Fibroblast of skin of back (primary cell): ENCODE measurements at places on chromosomes 16 and 17.

DNA sequence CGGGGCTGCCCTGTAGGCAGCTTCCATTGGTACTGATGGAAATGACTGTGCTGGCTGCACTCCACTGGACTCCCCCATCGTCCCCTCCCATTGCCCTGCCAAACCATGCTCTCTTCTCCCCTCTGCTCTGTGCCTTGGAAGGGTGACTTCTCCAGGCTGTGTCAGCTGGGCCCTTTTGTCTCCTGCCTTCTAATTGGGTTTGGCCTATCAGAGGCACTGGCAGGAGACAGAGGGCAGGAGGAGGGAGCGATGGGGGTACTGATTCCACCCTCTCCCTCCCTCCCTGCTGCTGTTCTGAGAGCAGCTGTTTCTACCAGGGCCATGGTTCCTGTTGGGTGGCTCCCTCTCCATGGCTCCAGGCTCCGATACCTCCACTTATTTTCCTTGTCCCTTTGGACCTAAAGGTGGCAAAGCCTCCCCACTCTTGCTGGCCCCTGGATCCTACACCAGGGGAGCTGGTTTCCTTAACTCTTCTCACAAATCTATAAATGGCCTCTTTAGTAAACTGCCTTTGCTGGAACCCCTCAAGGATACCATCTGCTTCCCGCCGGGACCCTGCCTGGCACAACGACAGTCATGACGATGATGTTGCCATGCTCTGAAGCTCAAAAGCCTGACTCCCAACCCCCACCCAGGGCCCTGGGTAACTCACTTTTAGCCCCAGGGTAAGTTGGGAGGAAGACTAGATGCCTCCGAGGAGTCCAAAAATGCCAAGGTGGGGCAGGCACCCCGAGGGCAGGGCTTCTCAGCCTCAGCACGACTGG lies 123.8 kb upstream of the RPL38 start:
- no peak for DNase-seq

GRCh38 chr17:45127548-45128300 lies 4.6 kb downstream of the PLCD3 start:
- DNase-seq: peak; percentile 61

- DNase-seq: no peak
Measured at GRCh38 chr16:49622084-49622390, 233.9 kb downstream of the ZNF423 start.

GRCh38 chr16:66515596-66516508 lies 34.1 kb downstream of the TK2 start:
- DNase-seq: peak; percentile 74

DNA sequence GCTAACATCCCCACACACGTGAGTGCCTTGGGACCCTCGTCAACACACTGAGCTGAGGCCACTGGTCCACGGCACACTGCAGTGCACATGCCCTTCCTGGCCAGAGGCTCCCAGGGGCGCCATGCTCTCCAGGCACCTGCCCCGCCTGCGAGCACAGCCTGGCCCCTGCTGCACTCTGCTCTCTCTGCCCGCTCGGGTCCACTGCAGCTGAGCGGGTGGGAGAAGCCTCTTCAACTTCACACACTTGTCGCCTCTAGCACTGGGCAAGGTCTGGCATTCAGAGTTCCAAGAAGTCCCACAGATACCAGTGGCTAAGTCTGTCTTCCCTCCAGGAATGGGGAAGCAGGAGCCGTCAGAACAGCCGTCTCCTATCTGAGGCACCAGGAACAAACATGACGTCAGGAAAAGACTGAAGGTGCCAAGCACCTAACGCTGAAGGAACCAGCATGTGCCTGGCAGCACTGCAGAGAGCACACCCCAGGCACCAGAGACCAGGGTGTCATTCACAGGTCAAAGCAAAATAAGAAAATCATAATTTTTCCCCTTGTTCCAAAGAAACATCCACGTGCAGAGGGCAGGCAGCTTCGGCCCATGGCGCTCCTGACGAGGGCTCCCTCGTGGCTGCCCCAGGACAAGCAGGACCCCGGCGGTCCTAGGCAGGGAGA lies 82.9 kb downstream of the ZNF778 start:
- DNase-seq: no peak
